ENCODE measurements at places on chromosomes 5 and 9.

DNA sequence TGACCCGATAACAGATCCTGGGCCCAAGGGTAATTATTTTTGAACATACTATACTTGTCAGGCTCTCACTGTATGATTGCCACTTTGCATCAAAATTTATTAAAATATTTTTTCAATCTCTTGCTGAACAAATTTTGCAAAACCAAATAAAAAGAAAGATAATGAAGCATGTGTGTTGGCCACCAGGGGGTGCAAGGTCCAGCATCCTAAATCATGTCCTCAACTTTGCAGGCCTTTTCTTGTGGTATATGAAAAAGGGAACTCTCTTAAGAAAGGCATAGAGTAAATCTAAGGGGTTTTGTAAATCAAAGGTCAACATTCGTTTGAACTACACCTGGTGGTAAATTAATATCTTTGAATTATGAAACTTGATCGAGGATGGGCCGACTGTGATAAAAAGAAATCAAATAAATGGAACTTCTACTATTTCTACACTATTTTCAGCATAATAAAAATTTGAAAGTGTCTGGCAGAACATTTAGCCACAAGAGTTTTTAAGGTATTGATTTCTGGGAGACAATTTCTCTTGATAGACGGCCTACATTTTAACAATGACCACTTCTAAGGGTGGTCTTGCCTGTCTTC, 676.5 kb downstream of the DMRTA1 start:
- DNase-seq = no peak

DNA sequence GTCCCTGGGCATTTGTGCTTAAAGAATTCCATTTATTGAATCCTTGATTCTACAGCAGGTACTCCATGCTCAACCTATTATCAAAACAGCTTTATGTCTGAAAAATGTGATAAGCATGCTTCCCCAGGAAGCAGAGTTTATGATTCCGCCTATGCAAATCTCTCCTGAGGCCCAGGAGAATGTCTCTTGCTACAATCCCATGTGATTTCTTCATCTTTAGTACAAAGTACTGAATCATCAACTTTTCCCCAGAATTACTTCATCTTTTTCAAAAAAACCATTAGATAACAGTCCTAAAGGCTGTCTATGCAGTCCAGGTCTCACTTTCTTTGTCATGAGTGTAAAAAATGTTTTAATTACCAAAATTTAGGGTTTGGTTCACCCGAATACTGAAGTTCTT, 130.2 kb upstream of the ADAMTSL1 start:
- no peak for DNase-seq

GRCh38 chr5:101385276-101385675, 482.2 kb upstream of the ST8SIA4 start:
- DNase-seq = no peak

DNA sequence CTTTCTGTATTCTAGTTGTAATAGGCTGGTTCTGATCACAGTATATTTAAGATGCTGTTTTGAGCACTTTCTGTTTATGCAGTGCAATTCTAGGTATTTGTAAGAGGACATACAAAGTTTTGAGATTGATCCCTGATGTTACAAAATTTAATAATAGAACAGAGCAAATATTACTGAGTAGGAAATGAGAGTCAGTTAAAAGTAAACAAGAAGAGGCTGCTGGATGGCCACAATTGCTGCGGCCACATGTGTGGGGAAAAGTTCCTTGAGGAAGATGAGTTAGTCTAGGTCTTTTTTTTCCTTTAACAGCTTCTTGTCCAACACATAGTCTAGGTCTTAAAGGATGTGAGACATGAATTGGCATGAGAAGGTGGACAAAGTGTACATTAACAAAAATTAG, 11.3 kb downstream of the EHMT1 start:
- DNase-seq = no peak

- DNase-seq = no peak
Observed at GRCh38 chr5:162128117-162128516, 60.5 kb downstream of the GABRG2 start.

- no peak for DNase-seq
Observed at GRCh38 chr9:88174324-88174723, 36.0 kb upstream of the SPATA31C2 start.
